ENCODE measurements at places on chromosomes 7 and 10. TPM values are rescaled to one million over a fixed set of nuclear protein-coding genes. Genes with fewer than 3 reads are reported as not detected.

DNA sequence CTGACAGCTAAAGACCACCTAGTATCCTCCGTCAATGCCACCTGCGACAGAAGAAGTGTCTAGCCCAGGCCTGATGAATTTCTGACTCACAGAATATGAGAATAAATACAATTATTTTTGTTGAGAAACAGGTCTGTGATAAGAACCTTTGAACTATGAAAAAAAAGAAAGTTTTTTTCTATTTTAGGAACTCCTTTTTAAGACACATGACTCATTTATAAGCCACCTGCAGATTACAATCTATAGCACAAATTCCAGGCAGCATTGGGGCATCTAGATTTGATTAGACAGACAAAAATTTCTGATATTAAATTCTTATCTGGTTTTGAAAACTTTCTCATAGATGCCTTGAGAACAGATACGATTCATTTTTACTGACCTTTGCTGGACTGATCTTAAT, 256.7 kb upstream of the LYZL1 start:
- no peak for DNase-seq

PLPP4 gene
- total RNA-seq: not detected

PPIF gene
- total RNA-seq: 120 TPM

ETV1 gene
- 0.05 TPM for total RNA-seq

SLC25A40 gene
- total RNA-seq: 48.7 TPM

All from activated T-helper 2 cell treated with anti-CD3 and anti-CD28 coated beads, Interferon-gamma antibody, Interleukin-2, Interleukin-4, amounts not matched to agents 10 μg/mL and 5 μg/mL and 100 μg/mL, durations not matched to agents 14 hours and 24 hours and 36 hours (primary cell).